ENCODE measurements at places on chromosomes 13 and 19.

GRCh38 chr13:114119196-114119595 is 13.2 kb downstream of the RASA3 start:
- peak; percentile 84 for DNase-seq

DNA sequence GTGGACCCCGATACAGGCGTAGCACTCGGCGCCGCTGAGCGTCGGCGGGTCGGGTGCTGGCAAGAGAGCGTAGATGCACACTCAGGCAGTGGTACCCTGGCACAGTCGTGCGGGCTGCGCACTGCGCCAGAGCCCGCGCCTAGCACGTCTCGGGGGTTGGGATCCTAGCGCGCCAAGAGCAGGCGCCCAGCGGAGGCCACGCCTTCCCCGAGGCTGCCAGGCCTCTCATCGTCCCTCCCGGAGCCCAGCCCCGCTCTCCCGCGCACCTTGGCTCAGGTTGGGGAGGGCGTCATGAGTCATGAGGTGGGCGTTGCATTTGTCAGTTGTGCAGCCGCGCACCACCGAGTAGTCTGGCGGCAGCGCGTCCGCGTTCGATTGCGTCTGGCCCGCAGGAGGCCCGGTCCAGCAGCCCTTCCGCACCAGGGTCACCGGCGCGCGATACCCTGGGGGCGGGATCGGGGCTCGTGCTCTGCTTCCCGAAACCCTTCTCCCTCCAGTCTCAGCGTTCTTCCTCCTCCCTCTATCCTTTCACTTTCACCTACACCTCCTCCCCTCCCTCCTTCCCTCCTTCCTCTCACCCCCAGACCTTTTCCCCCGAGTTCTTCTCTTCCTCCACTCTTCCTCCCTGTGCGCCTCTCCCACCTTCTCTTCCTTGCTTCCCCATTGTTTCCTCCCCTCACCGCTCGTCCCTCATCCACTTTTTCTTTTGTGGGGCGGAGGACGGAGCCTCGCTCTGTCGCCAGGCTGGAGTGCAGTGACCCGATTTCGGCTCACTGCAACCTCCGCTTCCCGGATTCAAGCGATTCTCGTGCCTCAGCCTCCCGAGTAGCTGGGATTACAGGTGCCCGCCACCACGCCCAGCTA is 3.5 kb downstream of the LYPD5 start:
- DNase-seq: no peak

- no peak for DNase-seq
Observed at GRCh38 chr13:78655906-78656305, 3.0 kb downstream of the OBI1 start.

- peak; percentile 21 for DNase-seq
Observed at GRCh38 chr13:114035583-114036531, 62.0 kb upstream of the C13orf46 start.
